ENCODE measurements at places on chromosomes 3 and 15.

GRCh38 chr3:22981861-22982260, 221.3 kb upstream of the UBE2E2 start:
- no peak for DNase-seq

GRCh38 chr3:133881939-133882825, 13.5 kb downstream of the RAB6B start:
- DNase-seq, result no peak

DNA sequence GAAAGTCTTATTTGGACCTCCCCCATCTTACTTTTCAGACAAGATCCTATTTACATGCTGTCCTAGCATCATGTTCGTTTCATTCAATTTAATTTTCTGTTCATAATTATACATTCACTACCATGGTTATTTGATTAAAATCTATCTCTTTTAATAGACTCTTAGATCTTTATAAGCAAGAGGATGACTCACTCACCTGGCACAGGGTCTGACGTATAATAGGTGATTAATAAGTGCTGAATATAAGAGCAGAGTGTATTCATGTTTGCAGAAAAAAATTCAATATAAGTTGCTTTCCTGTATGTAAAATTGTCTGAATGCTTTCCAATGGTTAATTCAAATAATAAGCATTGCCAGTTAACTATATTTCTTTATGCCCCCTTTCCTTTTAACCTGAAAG, 165.5 kb upstream of the CBLB start:
- no peak for DNase-seq

DNA sequence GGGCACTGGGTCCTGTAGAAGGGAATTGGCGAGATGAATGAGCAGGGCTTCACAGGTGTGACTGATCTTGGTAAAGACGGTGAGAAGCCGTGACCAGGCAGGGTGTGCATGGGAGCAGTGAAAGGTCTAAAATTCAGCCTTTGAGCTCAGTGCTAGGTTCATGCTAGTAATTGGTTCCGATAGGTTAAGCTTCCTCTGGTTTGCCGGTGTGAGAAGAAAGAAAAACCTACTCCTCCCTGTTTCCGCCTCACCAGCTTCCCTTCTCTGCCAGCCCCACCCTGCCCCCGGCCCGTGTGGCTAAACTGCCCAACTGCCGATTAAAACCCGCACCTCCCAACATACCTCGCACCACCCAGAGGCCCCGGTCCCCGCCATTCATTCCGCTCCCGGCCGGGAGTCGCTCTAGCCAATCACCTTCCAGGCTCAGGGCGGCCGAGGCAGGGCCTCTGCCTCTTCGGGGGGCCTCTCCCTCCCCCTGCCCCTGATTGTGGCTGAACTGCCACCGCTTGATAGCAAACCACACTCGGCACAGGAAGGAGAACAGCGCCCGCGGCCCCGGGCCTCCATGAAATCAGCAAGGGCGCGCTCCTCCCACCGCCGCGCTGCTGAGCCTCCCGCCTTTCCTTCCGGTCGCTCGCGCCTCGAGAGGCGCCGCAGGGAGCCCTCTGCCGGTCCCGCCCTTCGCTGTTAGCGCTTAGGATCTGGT, 7.3 kb upstream of the NRROS start:
- DNase-seq, result peak; percentile 72

DNA sequence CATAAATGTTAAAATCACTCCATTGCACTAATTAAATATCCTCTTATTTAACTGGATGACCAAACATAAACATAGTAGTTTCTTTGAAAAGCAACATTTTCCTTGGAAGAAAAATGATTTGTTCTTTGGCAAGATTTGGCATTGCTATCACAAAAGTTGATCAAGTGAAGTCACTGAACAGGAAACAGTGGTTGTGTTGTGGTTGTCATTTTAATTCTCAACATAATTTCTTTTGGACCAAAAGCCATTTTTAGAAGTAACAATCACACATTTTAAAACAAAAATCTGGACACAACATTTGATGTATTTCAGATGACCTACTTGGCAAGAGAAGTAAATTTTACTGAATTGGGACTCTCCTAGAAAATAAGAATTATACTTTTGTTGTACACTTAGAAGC, 872.3 kb downstream of the ROBO1 start:
- DNase-seq, result no peak

GRCh38 chr3:64289622-64290021, 64.4 kb upstream of the PRICKLE2 start:
- no peak for DNase-seq

GRCh38 chr3:131282967-131283366, 98.6 kb upstream of the NUDT16 start:
- DNase-seq, result no peak

DNA sequence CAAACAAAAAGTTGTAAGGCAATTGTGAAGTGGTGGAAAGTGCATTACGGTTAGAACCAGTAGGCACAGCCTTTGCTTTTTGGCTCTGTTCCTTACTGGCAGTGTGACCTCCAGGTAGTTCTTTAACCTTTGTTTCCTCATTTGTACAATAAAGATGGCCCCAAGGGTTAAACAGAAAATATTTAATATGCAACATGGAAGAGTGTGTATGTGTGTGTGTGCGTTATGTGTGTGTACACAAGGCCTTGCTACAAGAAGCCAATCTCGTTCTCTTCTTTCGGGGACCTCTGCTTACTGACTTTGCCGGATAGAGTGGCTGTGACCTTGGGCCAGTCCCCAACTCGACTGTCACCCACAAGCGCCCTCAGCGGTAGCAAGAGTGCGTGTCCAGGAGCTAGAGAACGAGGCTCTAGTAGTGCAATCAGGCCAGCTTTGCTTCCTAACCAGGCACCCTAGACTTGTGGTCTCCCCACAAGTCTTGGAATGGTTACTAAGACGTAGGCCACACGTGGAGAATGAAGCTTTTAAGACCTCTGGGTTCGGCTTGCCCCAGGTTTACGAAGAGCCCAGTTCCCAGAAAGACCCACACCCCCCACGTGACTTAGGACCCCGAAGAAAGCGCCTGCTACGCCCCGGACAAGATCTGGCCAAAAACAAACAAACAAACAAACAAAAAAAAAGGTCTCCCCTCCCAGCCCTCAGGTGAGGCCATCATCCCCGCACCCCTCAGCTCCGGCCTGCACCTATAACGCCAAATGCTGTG, 593 bp downstream of the CIAO2A start:
- DNase-seq, result peak; percentile 52

DNA sequence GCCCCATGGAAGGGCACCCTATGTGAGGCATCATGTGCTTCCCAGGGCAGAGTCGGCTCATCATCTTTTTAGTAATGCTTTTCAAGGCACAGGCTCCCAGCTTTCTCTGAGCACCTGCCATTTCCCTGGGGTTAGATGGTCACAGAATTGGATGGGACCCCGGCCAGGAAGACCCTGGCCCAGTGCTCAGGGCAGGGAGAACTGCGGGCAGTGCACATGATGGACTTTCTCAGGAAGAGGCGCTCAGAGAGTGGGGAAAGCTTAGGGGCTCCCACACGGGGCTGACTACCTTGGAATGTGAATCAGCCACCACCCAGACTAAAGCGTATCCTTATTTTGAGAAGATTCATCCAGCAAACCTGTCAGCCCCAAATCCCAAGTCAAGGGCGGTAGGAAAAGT, 16.5 kb upstream of the SKOR1 start:
- DNase-seq, result no peak

DNA sequence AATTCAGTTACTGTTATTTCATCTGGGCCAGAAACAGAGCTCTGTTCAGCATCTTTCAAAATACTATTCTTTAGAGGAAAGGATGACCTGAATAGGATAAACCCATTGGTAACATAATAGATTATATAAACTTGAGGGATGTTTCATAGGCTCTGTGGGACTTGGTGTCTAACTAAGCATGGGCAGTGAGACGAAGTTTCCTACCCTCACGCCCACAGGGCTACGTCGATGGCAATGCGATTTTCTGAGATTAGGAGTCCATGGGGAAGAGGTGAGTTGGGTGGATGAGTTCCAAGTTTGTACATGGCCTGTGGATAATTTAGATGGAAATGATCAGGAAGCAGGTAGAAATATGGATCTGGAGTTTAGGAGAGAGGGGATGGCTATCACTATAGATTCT, 115.2 kb upstream of the TBL1XR1 start:
- DNase-seq, result no peak

DNA sequence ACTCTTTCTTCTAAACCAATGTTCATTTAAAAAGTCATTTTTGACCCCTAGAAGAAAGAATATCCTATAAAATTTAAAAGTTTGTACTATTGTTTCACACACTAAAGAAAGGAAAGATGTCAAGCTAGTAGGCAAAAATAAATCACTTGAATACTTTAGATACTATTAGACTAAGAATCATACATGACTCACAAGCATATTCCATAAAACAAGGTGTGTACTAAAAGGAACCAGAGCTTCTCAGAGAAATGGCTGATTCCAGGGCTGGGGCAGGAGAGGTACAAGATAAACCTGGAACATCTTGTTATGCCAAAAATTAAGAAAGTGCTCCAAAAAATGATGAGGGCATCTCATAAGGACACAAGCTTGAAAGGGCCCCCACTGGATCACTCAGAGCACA, 8.7 kb downstream of the DLG1 start:
- DNase-seq, result no peak

DNA sequence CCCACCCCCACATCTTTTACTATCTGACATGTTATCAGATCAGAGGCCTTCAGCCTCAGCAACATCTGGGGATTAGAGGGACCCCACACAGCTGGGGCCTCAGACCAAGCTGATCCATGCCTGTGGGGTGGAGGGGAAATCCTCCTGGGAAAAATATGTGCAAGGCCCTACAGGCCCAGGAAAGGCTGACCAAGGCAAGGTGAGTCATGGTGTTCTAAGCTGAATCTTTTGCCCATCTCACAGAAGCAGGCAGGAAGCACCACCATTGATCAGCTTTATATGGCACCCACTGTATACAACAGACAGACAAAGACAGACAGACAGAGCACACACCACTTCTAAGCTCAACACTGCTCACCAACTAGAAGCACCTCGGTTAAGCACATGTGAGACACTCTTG, 12.4 kb upstream of the PARP6 start:
- DNase-seq, result no peak

GRCh38 chr3:104787306-104787705, 579.4 kb upstream of the ALCAM start:
- peak; percentile 82 for DNase-seq

- peak; percentile 73 for DNase-seq
Measured at GRCh38 chr3:187741403-187742350, 3.6 kb downstream of the BCL6 start.

- no peak for DNase-seq
Measured at GRCh38 chr3:132606085-132606484, 9.0 kb downstream of the ACKR4 start.

DNA sequence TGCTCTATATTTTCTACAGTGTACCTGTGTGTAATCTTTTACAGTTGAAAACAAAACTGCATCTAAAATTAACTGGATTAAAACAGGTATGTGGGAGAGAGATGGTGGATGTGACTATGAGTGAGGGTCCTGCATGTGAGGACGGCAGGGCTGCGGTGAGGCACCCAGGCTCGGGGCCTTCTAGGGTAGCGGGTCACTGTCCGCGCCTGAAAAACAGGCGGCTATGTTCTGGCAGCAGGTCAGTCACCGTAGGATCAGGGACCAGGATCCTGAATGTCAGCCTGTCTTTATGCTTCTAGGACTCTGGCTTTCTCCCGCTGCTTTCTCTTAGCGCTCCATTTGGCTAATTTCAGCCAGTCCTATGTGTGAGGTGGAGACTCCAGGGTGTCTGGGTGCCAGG, 12.6 kb downstream of the TMEM40 start:
- DNase-seq, result no peak

DNA sequence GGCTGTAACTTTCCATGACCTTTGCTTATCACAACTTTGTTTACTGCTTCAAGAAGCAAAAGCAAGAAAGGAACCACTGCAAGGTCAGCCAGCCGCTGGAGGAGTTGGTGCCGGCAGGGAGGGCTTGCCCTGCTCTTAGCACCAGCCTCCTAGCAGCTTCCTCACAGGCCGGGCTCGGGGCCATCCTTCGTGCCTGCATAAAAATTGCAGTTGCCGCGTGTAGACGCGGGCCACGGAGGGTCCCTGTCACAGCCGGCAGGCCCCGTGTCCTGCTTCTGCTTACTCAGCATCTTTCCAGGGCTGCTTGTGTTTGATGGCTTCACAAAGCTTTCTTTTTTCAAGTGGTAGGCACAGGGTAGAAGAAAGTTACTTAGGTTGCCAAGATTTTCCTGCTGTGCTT, 84.4 kb downstream of the PGPEP1L start:
- DNase-seq, result no peak

GRCh38 chr15:26864664-26865191, 2.1 kb upstream of the GABRA5 start:
- DNase-seq, result peak; percentile 36

DNA sequence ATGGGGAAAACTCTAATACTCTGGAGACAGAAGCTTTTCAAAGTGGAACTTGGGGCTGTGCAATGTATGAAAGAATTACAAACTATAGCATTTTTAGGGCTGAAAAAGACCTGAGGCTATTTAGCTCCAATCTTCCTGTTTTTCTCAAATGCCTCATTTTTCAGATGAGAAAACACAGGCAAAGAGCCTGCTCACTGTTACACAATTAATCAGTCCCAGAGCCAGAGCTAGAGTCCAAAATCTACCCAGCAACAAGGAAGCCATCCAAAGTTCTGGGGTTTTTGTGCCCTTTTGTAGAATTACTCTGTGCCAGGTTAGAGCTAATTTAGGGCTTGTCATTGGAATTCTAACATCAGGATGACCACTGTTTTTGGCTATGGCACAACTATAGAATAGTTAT, 45.5 kb downstream of the GPR149 start:
- peak; percentile 8 for DNase-seq

- no peak for DNase-seq
Measured at GRCh38 chr15:29621616-29622015, 200.7 kb downstream of the TJP1 start.

DNA sequence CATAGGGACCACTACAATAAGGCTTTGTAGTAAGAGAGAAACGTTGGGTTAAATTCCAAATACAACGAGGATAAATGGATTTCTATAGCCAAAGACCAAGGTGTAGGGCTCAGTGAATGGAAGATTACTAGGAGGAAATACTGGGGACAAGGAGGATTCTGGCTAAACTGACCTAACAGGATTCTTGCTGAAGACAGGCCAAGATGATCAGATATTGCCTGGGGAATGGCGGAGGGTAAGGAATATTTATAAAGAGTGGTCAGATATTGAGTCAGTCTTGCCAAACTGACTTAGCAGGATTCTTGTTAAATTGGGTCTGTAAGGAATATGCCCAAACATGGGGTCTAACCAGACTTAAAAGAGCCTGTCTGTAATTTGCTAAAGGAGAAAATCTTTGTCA, 463.8 kb downstream of the EDEM1 start:
- DNase-seq, result no peak

- DNase-seq, result no peak
Measured at GRCh38 chr3:21017115-21017852, 733.7 kb downstream of the ZNF385D start.

GRCh38 chr3:12818773-12819172, 22.3 kb downstream of the CAND2 start:
- DNase-seq, result no peak

- no peak for DNase-seq
Measured at GRCh38 chr3:133591271-133591742, 17.8 kb downstream of the CDV3 start.

Data from foreskin melanocyte (primary cell).